ENCODE measurements at places on chromosomes 2 and 18. TPM values are rescaled to one million over a fixed set of nuclear protein-coding genes. Genes with fewer than 3 reads are reported as not detected.

DNA sequence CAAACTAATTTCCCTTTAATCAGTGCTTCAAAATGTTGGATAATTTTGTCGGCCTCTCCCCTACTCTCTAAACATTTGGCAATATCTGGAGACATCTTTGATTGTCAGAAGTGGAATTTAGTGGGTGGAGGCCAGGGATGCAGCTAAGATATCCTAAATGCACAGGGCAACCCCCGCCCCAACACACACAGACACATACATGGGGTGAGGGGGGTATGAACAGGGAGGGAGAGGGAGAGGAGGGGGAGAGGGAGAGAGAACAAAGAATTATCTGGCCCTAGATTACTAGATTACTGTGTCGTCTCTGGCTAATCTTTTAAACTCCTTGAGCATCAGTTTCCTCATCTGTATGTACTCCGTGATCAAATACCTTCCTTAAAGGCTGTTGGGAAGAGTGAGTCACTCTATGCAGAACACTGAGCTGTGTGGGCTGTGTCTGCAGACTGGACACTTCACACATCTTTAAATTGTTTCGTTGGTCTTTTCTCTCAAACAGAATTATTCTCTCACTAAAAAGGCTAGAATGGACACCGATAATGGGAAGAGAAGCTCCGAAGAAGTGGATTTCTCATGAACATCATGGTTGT is 2.9 kb downstream of the RNF149 start:
- no peak for DNase-seq

GRCh38 chr2:54504866-54505265 is 48.7 kb downstream of the SPTBN1 start:
- no peak for DNase-seq

DNA sequence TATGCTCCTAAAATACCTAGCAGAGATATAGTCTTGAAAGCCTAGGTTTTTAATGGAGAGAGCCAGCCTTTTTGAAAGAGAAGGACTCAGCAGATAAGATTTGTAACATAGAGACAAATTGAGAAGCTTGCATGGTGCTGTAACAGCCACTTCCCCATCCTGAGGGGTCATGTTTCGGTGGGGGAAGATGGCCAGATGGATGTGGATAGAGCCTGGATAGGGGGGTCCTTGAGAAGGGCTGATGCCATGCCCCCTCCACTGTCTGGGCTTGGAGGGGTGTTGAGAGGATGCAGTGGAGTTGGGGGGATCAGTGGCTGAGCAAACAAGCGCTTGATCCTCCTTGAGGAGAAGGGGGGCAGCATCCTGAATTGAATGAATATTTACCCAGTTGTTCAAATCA is 178.0 kb upstream of the HS6ST1 start:
- DNase-seq = no peak

GRCh38 chr18:20996418-20996817 is 115.2 kb downstream of the ROCK1 start:
- no peak for DNase-seq

DNA sequence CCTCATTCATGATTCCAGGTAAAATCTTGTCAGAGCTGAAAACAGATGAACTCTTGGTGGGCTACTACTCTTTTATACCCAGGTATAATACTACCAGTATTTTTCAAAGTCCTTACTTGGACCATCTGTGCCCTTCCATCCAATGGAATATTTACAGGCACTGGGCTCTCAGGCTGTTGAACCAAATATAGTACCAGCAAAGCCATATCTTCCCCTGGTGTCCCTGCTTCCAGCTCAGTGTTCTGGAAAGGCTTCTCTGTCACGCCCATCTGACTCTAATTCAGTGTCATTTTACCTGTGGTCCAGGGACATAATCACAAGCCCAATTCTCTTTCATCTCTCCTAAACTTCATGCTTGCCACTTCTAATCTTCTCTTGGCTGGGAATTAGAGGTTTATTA is 119.2 kb upstream of the STK17B start:
- no peak for DNase-seq

DNA sequence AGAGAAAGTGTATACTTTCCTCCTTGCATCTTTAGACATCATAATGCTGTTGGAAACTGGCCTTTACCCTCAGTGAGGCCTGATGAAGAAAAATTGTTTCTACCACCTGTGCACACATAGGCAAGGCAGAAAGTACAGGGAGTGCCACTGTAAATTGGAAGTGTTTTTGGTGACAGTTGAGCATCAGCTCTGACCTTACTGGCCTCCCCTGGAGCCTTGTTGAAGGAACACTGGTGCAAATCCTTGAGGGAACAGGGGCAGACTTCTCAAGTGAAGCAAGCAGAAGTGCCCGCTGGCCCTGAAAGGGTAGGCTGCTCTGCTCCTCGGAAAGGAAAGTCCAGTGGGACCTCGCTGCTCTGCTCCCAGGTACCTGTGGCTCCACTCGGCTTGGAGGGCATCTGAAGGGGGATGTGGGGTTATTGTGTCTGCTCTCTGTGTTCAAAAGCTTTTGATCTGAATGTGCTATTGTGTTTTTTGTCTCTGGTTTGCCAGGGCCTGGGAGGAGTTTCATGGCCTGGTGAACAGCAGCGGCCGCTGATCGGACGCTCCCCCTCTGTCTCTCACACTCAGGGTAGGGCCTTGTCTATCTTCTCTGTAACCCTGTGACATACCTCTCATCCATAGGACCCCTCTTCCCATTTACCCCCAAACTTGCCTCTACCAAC is 23.4 kb downstream of the EIF4E2 start:
- no peak for DNase-seq

DNA sequence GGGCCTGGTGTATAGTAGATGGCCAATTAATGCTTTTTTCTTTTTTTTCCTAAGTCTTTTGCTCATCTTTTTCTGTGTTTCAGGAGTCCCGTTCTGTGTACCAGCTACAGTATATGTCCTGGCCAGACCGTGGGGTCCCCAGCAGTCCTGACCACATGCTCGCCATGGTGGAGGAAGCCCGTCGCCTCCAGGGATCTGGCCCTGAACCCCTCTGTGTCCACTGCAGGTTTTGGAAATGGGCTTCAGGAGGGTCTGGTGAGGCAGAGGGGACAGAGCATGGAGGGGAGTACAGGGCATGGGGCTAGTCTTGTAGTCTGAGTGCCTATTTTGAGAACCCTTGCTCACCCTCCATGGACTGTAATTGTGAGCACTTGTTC is 14.1 kb downstream of the PTPN18 start:
- DNase-seq = no peak

GRCh38 chr2:223083402-223084070 is 31.5 kb downstream of the KCNE4 start:
- no peak for DNase-seq

DNA sequence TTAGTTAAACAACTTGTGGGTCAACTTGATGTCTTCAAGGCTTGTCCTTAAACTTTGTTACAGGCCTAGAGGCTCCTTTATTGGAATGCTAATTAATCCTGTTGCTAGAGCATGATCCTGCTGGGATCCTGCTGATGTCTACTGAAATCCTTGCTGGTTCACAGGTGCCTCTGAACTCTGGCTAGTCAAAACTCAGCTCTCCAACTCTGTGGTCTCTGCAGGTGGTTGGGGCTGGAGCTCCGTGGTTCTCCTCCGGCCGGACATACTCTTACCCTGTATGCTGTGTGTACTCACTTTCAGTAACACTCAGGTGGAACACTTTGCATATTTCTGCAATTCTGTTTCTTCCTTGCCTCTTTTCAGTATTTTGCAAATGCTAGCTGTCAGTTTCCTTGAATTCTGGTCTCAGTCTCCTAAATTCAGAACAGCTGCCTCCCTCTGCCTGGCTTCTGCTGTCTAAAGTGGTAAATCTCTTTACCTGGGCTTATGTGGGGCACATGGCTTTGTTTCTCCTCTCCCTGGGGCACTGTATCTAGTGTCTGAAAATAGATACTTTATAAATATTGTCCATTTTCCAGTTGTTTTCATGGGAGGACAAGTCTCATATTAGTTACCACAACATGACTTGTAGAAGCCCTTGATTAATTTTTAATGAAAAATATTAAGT is 113.0 kb downstream of the ATP9B start:
- DNase-seq = no peak

GRCh38 chr2:145874466-145874865 is 1354.5 kb upstream of the ZEB2 start:
- DNase-seq = no peak

DNA sequence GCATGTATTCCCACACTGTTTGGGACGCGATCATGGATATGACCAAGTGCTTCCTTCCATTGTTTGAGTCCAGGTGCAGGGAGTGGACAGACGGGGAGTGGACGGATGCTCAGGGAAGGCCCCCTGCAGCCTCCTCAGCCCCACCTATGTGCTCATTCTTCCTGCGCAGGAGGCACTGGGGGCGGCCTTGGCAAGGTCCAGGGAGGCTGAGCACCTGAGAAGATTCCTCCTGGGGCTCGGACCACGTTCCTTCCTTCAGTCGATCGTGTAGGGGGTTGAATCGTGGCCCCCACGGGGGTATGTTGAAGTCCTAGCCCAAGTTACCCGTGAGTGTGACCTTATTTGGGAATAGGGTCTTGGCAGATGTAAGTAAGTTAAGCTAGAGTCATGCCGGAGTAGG is 60.4 kb downstream of the ASB1 start:
- DNase-seq = no peak

GRCh38 chr2:156021146-156022040 is 311.1 kb downstream of the NR4A2 start:
- no peak for DNase-seq

- DNase-seq = no peak
Observed at GRCh38 chr18:44881461-44882162, 200.9 kb downstream of the SETBP1 start.

DNA sequence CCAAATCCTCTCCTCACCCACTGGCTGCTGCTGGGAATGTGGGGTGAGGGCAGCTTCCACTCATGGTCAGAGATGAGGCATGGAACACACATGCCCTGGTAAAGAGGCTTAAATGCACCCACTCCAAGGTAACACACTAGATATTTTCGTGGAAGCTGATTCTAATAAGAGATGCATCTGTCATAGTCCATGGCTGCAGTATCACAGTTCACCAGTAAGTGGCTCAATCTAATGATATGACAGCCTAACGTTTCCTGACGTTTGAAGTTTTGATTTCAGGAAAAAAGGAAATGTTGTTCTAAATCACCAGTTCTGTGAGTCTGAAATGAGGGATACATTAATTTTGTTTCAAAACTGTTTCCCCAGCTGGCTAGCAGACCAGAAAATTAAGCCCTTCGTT is 38.2 kb downstream of the LCT start:
- DNase-seq = no peak

- no peak for DNase-seq
Observed at GRCh38 chr2:159427048-159427447, 140.5 kb upstream of the WDSUB1 start.

DNA sequence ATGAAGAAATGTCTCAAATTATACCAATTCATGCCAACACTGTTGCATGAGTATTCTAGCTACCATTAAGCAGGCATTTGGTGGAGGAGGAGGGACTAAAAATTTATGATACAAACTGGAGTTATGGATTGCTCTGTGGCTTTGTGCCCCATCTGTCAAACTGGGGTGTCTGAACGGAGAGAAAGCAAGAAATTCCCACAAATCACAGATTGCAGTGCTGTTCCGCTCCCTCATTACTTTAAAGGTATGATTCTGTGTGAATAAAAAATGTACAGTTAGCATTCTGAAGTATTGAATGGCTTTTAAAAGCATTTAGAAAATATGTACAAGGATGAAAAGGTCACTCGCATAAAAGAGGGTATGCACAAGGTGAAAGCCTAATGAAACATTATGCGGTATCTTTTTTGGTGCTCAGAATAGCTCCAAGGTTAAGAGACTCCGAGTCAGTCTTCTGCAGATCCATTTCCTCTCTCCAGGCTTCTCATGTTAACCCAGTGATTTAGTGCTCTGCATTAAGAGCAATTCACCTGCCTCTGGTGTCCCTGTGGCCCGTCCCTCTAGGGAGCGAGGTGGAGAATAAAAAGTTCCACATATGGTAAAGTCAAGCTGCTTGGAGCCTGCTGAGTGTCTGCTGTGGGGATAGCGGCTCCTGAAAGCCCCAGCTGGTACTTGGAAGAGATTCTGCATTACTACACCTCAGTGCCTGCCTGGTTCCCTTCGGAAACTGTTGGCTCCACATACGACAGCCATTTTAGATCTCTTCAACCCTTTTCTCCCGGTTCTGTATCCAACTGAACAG is 184.2 kb downstream of the ZNF521 start:
- DNase-seq = no peak

GRCh38 chr2:207265869-207266268 is 100.1 kb upstream of the KLF7 start:
- no peak for DNase-seq

GRCh38 chr2:84137034-84137433 is 322.0 kb downstream of the SUCLG1 start:
- DNase-seq = no peak

- DNase-seq = no peak
Observed at GRCh38 chr2:182616471-182617393, 99.3 kb upstream of the DNAJC10 start.

- DNase-seq = no peak
Observed at GRCh38 chr2:158724803-158725381, 70.2 kb upstream of the DAPL1 start.

DNA sequence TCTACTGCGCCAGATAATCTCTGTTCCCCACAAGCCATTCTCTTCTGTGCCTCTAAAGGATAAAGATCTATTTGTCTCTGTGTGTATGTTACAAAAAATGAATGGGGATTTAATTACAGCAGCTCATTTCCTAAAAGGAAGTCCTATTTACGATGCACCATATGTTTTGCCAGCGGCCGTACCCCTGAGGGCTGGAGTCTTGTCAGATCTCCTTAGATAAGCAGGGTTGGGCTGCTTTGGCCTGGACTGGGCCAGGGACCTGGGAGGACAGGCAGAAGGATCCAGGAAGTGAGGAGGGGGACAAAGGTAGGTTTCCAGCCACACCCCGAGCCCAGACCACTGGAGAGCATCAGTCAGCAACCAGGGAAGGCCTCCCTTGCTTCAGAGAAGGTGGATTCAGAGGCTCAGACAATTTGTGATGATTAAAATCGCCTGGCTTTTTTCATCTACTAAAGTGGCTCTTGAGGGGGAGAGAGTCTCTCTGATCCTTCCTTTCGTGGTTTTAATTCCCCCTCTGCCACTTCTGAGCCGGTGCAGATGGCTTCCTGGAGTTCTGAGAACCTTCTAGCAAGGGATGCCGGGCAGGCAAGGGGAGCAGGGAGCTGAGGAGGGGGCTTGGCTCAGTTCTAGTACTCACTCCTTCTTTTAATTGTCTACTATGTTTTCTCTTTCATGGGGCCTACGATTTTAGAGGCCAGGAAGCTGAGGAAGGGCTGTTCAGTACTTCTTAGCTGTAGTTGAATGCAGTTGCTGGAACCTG is 42.1 kb downstream of the MYCN start:
- DNase-seq = no peak

GRCh38 chr2:43340945-43341356 is 114.5 kb upstream of the ZFP36L2 start:
- no peak for DNase-seq

The RAB27B gene
- 0.31 TPM for total RNA-seq

The KLHL41 gene
- total RNA-seq = not detected

The INSIG2 gene
- total RNA-seq = 40.2 TPM

The LCLAT1 gene
- 21.5 TPM for total RNA-seq

The BMP10 gene
- total RNA-seq = not detected

The ORMDL1 gene
- total RNA-seq = 47.0 TPM

The UGT1A9 gene
- total RNA-seq = not detected

Data from activated CD4-positive, alpha-beta memory T cell treated with anti-CD3 and anti-CD28 coated beads for 36 hours (primary cell).